ENCODE measurements at places on chromosomes 4 and X.
A peak's percentile ranks its signal among the peaks of the same experiment; 100 is the strongest.

GRCh38 chr4:56330691-56331090 is 56.6 kb downstream of the AASDH start:
- peak; percentile 46 for DNase-seq

DNA sequence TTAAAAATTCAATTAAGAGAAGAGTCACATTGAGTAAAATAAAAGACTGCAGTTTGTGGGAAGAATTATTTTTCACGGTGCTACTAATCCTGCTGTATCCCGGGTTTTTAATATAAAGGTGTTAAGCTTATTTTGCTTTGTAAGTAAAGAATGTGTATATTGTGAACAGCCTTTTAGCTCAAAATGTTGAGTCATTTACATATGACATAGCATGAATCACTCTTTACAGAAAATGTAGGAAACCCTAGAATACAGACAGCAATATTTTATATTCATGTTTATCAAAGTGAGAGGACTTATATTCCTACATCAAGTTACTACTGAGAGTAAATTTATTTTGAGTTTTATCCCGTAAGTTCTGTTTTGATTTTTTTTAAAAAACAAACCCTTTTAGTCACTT is 39.7 kb downstream of the IRS4 start:
- DNase-seq, result peak; percentile 2

DNA sequence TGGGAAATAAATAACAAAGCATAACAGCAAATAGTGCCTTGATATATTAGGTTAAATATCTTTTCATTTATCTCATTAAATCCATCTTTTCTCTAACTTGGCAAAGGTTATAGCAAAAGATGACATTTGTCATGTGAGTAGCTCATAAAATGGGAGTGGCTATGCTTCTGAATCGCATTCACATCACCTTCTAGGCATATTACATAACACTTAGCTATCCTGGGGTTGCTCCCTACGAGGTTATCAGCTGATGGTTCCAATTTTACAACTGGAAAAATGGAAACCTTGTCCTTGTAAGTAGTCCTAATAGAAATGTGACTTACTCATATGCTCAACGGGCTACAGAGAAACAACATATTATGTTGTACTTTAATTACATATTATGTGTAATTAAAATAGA is 10.3 kb upstream of the CASP6 start:
- DNase-seq, result no peak

- DNase-seq, result peak; percentile 81
Measured at GRCh38 chr4:68062501-68062900, 67.2 kb downstream of the TMPRSS11F start.

DNA sequence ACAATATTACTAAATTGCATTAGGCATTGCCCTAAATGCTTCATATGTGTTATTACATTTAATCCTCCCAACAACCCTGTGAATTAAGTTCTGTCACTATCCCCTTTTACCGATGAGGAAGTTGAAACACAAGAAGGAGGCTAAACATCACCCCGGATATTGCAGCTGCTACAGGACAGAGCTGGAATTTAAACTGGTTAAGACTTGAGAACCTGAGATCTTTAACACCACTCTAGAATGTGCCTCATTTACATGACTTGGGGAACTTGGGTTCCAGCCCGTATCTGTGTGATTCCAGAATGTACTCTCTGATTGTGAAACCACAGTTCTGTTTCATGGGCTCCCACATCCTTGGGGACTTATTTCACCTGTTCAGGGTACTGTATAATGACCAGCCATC is 165.1 kb upstream of the PPARGC1A start:
- no peak for DNase-seq

DNA sequence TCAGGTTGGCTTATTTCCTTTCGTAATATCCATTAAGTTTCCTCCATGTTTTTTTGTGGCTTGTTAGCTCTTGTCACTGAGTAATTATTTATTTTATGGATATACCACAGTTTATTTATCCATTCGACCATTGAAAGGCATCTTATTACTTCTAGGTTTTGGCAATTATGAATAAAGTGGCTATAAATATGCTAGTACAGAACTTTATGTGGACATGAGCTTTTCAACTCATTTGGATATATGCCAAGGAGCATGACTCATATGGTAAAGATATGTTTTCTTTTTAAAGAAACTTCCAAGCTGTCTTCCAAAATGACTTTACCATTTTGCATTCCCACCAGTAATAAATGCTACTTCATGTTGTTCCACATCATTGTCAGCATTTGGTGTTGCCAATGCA is 803.6 kb downstream of the GLUD2 start:
- peak; percentile 0 for DNase-seq

- DNase-seq, result no peak
Measured at GRCh38 chr4:41820473-41820872, 71.9 kb upstream of the PHOX2B start.

GRCh38 chr4:25771672-25772071 is 91.1 kb downstream of the SEL1L3 start:
- DNase-seq, result no peak

- DNase-seq, result peak; percentile 3
Measured at GRCh38 chr4:86338989-86339388, 20.9 kb downstream of the MAPK10 start.

GRCh38 chr4:73705056-73705432 is 35.3 kb upstream of the CXCL8 start:
- DNase-seq, result peak; percentile 74

- DNase-seq, result no peak
Measured at GRCh38 chr4:34851411-34851810, 1392.9 kb downstream of the ARAP2 start.

- no peak for DNase-seq
Measured at GRCh38 chr4:112845386-112845785, 204.1 kb upstream of the ANK2 start.

- DNase-seq, result peak; percentile 38
Measured at GRCh38 chrX:47145395-47146120, 537 bp downstream of the RBM10 start.

- peak; percentile 53 for DNase-seq
Measured at GRCh38 chr4:105666693-105667092, 41.8 kb downstream of the INTS12 start.

GRCh38 chr4:45778514-45778913 is 345.3 kb downstream of the GABRG1 start:
- DNase-seq, result no peak

DNA sequence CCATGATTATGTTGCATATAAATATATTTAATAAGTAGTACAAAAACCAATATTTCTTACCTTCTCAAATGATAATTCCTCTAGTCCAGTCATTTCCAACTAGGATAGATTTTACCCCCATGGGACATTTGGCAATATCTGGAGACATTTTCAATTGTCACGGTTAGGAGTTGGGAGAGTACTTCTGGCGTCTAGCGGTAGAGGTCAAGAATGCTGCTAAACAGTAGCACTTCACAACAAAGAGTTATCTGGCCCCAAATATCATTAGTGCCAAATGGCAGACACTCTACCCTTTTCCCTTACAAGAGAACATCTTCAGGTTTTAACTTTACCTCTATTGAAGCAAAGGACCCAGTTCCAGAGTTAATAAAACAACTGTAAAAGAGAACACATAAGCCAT is 168.1 kb downstream of the FAT4 start:
- no peak for DNase-seq

DNA sequence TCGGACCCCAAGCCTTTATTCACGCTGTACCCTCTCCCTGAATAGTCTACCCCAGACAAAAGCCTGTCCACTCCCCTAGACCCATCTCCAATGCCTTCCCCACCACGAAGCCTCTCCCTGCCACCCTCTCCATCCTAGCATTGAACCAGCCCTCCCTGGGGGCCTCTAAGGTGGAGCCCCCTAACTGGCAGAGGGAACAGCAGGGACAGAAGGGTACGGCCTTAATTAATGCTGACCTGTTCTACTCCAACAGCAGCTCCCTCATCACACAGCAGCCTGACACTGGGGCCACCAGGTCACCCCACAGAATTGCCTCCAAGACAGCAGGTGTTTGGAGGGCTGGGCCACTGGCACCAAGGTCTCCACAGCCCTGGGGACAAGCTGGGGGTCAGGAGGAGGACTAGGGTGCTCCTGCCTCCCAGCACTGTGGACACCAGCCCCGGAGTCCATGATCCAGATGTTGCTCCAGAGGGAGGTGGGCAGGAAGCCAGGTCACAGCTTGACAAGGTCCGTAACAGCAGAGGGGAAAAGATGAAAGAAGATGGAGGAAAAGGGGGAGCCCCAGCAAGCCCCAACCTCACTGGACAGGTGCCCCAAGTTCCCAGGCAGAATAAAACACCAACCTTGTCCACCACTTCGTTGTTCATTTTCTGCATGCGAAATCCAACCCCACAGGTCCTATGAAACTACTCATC is 3.7 kb downstream of the CRMP1 start:
- DNase-seq, result no peak

DNA sequence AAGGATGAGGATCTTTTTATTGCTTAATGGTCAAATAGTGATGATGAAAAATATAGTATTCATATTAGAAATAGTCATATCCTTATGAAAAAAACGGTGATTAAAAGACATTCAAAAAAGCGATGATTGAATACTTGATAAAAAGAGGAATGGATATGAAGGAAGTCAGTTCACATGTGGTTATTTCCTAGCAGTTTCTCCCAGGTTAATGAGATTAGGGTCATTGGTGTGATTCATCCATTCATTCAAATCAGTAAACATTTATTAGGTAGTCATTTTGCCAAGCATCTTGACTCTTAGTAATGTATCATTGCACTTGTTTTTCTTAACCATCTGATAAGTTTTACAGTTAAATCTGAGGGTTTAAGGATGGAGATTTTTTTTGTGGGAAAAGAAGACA is 294.1 kb downstream of the ARHGAP24 start:
- no peak for DNase-seq

- DNase-seq, result no peak
Measured at GRCh38 chrX:109685656-109686078, 47.4 kb downstream of the ACSL4 start.

DNA sequence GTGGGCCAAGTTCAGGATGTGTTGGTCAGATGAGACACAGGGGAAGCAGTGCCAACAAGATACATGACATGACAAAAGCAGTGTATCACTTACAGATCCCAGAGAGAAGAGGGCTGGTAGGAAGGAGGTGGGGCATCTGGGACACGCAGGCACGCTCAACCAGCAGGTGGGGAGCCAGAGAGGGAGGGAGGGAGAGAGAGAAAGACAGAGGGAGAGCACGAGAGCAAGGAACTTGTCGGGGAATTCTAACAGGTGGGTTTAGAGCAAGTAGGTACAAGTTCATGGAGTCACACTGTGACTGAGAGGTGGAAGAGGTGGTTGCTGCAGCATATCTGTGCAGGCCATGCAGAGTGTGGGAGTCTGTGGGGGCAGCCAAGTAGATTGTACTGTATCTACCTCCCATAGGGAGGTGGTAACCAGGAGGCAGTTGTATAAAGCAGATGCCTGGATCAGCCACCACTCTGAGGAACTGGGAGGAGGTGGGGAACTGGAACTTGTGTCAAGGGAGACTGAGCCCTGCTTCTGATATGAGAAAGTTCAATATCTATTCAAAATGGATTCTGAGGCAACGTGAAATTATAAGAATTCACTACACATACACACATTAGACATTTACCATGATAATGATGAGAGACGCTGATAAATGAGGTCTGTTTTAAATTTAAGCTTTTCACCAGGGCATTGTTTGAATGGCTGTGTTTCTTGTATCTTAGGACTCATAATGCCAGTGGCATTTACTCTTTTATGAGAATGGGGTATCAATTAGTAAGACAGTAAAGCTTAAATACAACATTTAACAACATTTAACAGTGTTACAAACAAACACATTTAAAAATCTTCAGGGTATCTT is 43.7 kb downstream of the BBS12 start:
- no peak for DNase-seq

GRCh38 chr4:121253961-121254360 is 89.8 kb upstream of the TNIP3 start:
- DNase-seq, result no peak

- DNase-seq, result peak; percentile 57
Measured at GRCh38 chr4:153634738-153635353, 49.2 kb upstream of the TLR2 start.

All from COLO829 (cell line).